Endothelial cell of umbilical vein (primary cell): ENCODE measurements at places on chromosomes 2 and 18. TPM values are rescaled to one million over a fixed set of nuclear protein-coding genes. Genes with fewer than 3 reads are reported as not detected.
A peak's percentile ranks its signal among the peaks of the same experiment; 100 is the strongest.

- no peak for DNase-seq
- no peaks in the 10 kb centered on the region for H3K36me3 ChIP-seq
- no peak overlapping the region for H3K4me3 ChIP-seq
- H3K27me3 ChIP-seq = peaks cover 6% of the 10 kb centered on the region
- H3K27ac ChIP-seq = no peak overlapping the region
Measured at GRCh38 chr18:12034241-12035100, 53.2 kb downstream of the IMPA2 start.

The ACTR2 gene
- 287 and 301 TPM in 2 replicates for total RNA-seq

The MEIS1 gene
- 26.3 and 26.5 TPM in 2 replicates for total RNA-seq

- DNase-seq = no peak
- H3K4me1 ChIP-seq = no peaks in the 10 kb centered on the region
- no peaks in the 10 kb centered on the region for H3K36me3 ChIP-seq
- no peak overlapping the region for H3K27ac ChIP-seq
- no peaks in the 10 kb centered on the region for H3K27me3 ChIP-seq
- no peak overlapping the region for H3K4me3 ChIP-seq
Measured at GRCh38 chr18:76377359-76377756, 117.7 kb downstream of the ZNF516 start.

GRCh38 chr2:151150331-151151320 lies 111.0 kb downstream of the RBM43 start:
- H3K36me3 ChIP-seq = no peaks in the 10 kb centered on the region
- no peaks in the 10 kb centered on the region for H3K27me3 ChIP-seq
- no peak overlapping the region for H3K4me3 ChIP-seq
- H3K27ac ChIP-seq = no peak overlapping the region

DNA sequence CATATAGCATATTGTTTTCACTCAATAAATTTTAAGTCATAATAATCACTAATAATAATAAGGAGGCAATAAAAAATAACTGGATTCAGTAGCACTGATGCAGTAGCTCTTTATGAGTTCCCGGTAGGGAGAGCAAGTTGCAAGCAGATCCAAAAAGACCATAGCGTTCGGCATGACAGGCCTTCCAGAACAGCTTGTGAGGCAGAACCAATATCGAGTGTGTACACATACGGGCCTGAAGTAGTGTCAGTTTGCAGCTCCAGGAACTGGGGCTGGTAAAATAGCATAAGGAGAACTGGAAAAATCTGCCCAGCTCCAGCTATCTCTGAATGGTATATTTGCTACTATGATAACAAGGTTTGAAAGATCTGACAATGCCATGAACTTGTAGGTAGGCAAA lies 1607.8 kb upstream of the PIK3C3 start:
- H3K4me3 ChIP-seq = no peak overlapping the region
- H3K27ac ChIP-seq = no peak overlapping the region
- H3K27me3 ChIP-seq = no peaks in the 10 kb centered on the region
- no peak for DNase-seq

The DNER gene
- not detected in 2 replicates for total RNA-seq

- no peaks in the 10 kb centered on the region for H3K27me3 ChIP-seq
- no peak overlapping the region for H3K4me3 ChIP-seq
- no peak overlapping the region for H3K27ac ChIP-seq
- no peak for DNase-seq
Measured at GRCh38 chr2:85854897-85855296, 33.9 kb downstream of the ST3GAL5 start.

DNA sequence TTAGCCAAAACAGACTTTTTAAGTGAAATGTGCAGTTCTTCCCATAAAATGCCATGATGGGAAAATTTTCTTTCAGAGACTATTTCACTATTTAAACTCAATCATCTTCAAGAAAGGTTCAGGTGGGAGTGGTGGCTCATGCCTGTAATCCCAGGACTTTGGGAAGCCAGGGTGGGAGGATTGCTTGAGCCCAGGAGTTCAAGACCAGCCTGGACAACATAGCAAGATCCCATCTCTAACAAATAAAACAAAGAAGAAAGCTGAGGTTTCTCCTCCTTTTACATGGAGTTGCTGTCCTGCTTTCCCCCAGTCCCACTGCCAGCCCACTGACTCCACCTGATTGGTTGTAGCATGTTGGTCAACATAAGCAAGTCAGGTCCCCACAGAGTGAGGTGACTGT lies 25.8 kb upstream of the SOS1 start:
- no peaks in the 10 kb centered on the region for H3K36me3 ChIP-seq
- H3K27me3 ChIP-seq = no peaks in the 10 kb centered on the region
- H3K27ac ChIP-seq = no peak overlapping the region
- no peak overlapping the region for H3K4me3 ChIP-seq
- DNase-seq = no peak

GRCh38 chr2:38380397-38381130 lies 3.5 kb upstream of the ATL2 start:
- H3K27me3 ChIP-seq = no peaks in the 10 kb centered on the region
- H3K4me3 ChIP-seq = no peak overlapping the region
- H3K27ac ChIP-seq = no peak overlapping the region
- H3K4me1 ChIP-seq = peaks cover 5% of the 10 kb centered on the region
- DNase-seq = no peak

DNA sequence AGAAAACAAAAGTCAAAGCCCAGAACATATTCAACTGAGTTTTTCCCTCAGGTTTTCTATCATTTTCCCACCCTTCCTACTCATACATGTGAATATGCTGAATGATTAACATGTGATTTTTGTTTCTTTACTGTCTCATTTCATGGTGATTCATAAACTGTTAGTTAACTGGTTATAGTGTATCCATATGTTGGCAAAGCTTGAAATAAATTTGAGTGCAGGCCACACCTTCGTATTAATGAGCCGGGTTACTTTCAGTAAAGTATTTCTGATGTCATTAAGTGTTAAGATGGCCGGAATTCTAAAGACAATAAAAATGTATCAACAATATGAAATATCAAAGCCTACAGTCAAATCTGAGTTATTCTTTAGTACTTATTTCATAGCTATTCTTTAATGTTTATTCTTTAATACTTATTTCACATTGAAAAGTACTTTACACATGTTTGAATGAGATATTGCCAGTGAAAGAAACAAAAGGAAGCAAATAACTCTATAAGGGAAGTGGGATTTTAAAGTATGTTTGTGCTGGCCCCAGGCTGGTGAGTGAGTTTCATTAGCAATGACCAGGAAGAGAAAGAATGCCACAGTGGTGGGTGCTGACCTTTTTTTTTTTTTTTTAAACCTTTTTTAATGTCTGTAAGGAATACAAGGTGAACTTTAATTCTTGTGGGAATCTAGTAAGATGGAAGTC lies 178.6 kb downstream of the NEDD4L start:
- no peaks in the 10 kb centered on the region for H3K36me3 ChIP-seq
- peak overlapping the region; percentile 98 for H3K27ac ChIP-seq
- H3K27me3 ChIP-seq = no peaks in the 10 kb centered on the region
- H3K4me3 ChIP-seq = peak overlapping the region; percentile 94
- H3K4me1 ChIP-seq = peaks cover 57% of the 10 kb centered on the region
- peak; percentile 76 for DNase-seq

DNA sequence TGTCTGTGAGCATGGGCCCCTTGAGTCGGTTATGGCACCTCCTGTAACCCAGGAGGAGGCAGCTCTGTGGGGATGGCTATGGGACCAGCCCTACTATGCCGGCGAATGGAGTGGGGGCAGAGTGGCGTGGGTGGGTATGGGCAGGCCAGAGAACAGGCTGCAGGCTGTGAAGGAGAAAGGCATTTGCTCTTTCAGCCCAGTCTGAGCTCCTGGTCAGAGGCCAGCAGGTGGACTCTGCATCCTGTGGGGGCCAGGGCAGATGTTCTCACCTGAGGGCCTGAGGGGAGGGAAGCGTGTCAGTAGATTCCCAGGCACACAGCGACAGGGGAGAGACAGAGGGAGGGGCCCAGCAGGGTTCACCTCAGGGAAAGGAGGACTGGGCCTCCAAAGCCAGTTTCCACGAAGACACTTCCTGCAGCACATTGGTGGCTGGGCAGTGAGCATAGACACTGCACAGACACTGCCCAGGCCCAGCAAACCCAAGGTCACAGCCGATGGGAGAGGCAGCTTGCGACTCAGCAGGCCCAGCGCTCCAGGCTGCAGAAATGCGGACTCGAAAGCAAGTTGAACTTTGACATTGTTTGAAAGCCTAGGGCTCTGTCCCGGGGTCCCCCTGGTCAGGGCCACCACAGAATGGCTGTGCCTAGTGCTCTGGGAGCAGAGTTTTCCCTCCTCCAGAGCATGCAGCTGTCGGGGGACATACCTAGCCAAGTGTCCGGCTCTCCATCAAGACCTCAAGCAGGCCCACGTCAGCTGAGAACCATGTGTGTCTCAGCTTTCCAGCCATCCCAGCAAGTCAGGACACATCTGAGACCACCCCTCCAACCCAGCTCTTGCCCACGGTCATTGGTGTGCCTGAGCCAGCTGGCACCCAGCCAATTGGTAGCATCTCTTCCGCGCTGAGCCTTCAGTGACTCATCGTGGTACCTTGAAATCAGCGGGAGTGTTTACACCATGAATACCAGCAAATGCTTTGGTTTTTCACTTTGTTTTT lies 53.8 kb downstream of the TGOLN2 start:
- peak; percentile 38 for DNase-seq
- H3K36me3 ChIP-seq = no peaks in the 10 kb centered on the region
- H3K27ac ChIP-seq = no peak overlapping the region
- H3K27me3 ChIP-seq = no peaks in the 10 kb centered on the region

DNA sequence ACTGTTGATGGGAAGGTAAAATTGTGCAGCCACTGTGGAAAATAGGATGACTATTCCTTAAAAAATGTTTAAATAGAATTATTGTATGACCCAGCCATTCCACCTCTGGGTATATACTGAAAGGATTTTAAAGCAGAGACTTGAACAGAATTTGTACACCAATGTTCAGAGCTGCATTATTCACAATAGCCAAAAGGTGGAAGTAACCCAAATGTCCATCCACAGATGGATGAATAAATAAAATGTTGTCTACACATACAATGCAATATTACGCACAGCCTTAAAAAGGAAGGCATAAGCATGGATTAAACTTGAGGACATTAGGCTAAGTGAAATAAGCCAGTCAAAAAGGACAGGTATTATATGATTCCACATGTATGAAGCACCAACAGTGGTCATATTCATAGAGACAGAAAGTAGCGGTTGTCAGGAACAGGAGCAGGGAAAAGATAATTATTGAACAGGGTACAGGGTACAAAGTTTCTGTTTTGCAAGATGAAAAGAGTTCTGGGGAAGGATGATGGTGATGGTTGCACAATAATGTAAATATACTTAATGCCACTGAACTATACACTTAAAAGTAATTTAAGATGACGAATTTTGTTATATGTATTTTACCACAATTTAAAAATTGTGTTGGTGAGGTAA lies 39.4 kb downstream of the EVA1A start:
- H3K27ac ChIP-seq = no peak overlapping the region
- DNase-seq = no peak
- H3K4me3 ChIP-seq = no peak overlapping the region
- no peaks in the 10 kb centered on the region for H3K27me3 ChIP-seq
- peaks cover 7% of the 10 kb centered on the region for H3K36me3 ChIP-seq

DNA sequence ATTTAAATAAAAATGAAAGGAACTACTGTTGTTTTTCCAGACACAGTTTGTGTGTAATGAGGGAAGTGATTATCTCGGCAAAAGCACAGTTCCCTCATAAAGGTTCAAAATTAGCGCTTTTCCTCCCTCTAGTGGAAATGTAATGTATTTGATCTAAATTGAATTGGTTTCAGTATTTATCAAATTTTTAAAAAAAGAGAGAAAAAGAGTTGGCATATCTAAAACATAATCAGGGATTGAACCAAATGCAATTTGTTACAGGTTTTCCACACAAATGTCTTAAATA lies 37.5 kb downstream of the CMPK2 start:
- H3K27me3 ChIP-seq = no peaks in the 10 kb centered on the region
- DNase-seq = peak; percentile 33
- H3K36me3 ChIP-seq = no peaks in the 10 kb centered on the region
- H3K4me3 ChIP-seq = no peak overlapping the region
- peaks cover 12% of the 10 kb centered on the region for H3K4me1 ChIP-seq

GRCh38 chr18:48902023-48902855 lies 48.5 kb downstream of the SMAD7 start:
- peak; percentile 96 for DNase-seq
- H3K4me1 ChIP-seq = peaks cover 26% of the 10 kb centered on the region
- no peaks in the 10 kb centered on the region for H3K27me3 ChIP-seq
- H3K27ac ChIP-seq = peak overlapping the region; percentile 99
- H3K36me3 ChIP-seq = no peaks in the 10 kb centered on the region

DNA sequence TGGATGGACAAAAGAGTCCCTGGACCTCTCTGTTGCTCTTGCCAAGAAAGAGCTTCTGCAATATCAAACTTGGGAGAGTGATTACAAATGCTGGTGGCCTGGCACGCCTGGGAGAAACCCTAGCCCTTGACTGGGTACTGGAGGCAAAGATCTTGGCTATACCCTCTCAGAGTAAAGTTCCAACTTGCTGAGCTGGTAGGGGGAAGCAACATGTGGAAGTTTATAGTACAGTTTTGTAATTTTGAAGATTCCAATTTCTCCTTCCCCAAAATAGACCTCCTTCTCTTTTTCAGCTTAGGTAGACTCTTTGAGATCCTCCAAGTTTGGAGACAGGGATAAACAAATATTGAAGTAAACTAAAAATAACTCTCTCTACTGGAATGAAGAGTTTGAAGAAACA lies 645.3 kb downstream of the NR4A2 start:
- H3K27me3 ChIP-seq = no peaks in the 10 kb centered on the region
- H3K4me3 ChIP-seq = no peak overlapping the region
- no peaks in the 10 kb centered on the region for H3K36me3 ChIP-seq
- H3K4me1 ChIP-seq = no peaks in the 10 kb centered on the region
- H3K27ac ChIP-seq = no peak overlapping the region
- no peak for DNase-seq

DNA sequence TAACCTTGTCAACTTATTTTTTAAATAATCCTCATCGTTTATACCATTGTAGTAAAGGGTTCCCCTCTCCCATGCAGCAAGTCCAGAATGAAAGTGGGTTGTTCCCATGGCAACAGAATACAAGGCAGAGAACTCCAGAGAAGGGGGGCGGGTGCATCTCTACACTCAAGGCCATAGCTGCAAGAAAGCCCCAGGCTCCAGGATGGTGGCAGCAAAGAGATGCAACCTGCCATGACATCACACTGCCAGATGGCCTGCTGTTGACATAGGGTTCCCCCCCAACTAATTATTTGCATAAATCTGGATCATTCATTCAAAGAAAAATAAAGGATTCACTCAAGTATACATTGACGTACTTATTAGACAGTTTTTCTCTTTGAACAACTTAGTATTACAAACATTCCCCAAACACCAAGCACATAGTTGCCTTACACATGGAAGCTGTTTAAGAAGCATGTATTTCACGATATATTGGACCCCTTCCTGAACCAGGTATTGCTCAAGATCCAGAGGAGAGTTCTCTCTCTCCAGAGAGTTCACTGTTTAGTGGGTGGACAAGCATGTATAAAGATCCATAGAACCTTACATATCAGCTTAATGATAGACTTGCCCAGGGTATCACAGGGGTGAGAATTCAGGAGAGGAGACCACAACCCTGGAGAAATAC lies 87.4 kb upstream of the KLF7 start:
- peaks cover 24% of the 10 kb centered on the region for H3K4me1 ChIP-seq
- H3K4me3 ChIP-seq = no peak overlapping the region
- no peak for DNase-seq
- no peaks in the 10 kb centered on the region for H3K36me3 ChIP-seq
- no peak overlapping the region for H3K27ac ChIP-seq

The NPC1 gene
- 45.2 and 58.2 TPM in 2 replicates for total RNA-seq

The PIGN gene
- 26.1 and 31.1 TPM in 2 replicates for total RNA-seq

GRCh38 chr2:180322781-180323180 lies 315.7 kb upstream of the CWC22 start:
- no peak overlapping the region for H3K4me3 ChIP-seq
- peak; percentile 17 for DNase-seq
- H3K36me3 ChIP-seq = no peaks in the 10 kb centered on the region
- H3K27me3 ChIP-seq = no peaks in the 10 kb centered on the region

The DLX2 gene
- not detected in 2 replicates for total RNA-seq

GRCh38 chr2:42028571-42029148 lies 19.2 kb upstream of the PKDCC start:
- no peak overlapping the region for H3K4me3 ChIP-seq
- no peaks in the 10 kb centered on the region for H3K36me3 ChIP-seq
- H3K27ac ChIP-seq = no peak overlapping the region
- DNase-seq = no peak
- H3K4me1 ChIP-seq = peaks cover 16% of the 10 kb centered on the region
